ENCODE measurements at places on chromosomes 12 and 14.

DNA sequence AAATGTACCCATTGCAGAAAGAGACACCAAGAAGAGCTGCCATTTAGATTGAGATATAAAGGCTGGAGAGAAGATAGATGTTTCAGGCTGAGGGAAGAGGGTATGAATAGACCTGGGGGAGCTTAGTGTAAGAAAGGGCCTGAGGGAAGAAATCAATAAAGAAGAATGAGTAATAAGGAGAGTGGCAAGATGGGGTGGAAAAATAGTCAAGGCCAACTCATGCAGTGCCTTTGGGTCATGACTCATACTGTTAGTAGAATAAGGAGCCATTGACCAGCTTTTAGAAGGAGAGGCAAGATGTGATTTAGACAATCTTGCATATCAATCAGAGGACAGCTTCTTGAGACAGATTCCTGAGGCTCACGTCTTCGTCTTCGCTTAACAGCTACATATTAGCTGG, 287.5 kb downstream of the DUSP6 start:
- DNase-seq = peak; percentile 3

GRCh38 chr14:79325071-79325470, 886.2 kb downstream of the DIO2 start:
- DNase-seq = peak; percentile 28

DNA sequence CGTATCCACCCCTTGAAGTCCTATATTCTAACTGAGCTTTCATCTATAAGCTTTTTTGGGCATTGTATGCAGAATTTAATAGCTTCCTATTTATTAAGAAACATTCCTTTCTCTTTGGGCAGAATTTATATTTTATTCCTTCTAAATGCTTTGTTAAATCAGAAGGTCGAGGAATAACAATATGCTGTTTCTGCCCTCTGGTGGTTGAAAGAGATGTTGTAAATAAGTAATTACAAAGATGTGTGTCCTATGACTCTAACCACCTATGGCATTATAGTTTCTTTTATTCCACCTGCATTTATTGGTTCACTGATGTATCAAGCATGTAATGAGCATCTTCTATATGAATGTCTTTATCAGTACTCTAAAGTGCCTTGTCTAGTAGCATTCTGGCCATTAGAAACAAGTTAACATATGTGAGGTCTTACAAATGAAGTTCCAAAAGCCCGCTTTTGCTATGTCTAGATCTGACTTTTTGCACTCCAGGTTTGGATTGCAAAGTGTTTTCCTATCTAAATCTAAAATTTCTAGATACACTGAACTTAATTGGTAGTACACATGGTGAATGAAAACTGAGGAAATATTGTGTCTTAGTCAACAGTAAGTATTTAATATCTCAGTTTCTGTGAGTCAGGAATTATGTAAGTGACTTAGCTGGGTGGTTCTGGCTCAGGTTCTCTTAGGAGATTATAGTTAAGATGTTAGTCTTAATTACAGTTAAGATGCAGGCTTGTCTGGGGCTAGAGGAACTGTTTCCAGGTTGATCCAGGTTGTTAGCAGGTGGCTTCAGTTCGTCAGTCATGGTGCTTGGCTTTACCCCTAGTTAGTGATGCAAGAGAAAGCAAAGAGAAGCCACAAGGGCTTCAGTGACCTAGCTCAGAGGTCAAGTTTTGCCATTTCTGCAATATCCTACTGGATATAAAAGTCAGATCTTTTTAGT, 57.5 kb downstream of the PLEKHA5 start:
- DNase-seq = peak; percentile 45

DNA sequence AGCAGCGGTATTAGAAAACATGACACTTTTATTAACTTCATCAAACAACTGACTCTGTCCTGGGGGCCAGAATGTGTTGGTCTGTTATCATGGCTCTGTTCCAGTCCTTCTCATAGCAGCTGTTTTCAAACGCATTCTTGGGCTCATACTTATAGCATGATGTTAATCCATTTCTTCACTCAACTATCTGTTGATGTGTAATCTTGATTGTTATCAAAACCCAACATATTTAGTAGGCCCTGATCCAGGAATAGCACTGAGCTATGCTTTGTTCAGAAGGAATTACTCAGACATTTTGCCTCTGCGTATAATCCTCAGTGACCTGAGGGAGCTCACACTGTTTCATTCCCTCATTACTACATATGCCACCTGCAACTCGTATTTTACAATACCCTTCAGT, 315.9 kb downstream of the BMP4 start:
- DNase-seq = no peak

DNA sequence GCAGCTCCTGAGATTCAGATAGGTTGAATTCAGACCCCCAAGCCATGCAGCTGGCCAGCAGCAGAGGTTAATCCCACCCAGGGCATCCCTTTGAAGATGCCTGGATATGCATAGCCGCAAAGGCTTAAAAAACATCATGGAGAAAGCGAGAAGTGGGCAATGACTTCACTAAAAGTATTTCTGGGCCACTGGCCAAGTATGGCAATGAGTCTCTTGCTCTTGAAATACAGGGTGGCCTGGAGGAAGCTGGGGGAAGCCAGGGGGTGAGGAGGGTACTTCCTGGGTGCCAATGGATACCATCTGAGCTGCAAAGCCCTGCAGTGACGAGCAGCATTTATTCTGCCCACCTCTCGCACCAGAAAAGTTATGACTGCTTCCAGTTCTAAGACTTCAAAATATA, 539.3 kb upstream of the TBX3 start:
- no peak for DNase-seq

GRCh38 chr12:64105026-64105425, 117.1 kb downstream of the KICS2 start:
- DNase-seq = no peak

DNA sequence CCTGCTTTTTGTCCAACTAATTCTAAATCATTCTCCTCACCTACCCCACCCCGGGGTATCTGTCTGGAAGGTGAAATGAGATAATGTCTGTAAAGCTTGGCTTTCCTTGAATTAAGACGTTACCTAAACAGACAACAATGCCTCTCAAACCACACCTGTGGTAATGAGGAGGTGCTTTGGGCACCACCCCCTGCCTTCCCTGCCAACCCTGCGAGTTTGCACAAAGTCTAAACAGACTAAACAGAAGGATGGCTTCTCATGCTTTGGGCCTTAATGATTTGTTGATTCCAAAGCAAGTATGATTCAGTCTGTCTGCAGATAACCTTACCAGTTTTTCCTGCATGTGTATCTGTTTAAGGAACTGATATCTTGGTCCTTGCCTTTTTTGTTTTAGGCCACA, 82.4 kb downstream of the ZFC3H1 start:
- no peak for DNase-seq

DNA sequence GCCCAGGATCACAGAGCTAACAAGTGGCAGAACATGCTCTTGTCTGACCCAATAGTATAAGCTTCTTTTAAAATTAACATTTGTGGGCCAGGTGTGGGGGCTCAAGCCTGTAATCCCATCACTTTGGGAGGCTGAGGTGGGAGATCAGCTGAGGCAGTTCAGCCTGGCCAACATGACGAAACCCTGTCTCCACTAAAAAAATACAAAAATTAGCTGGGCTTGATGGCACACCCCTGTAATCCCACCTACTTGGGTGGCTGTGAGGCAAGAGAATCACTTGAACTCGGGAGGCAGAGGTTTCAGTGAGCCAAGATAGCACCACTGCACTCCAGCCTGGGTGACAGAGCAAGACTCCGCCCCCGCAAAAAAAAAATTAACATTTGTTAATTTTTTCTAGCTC, 33.0 kb upstream of the IL22 start:
- no peak for DNase-seq

DNA sequence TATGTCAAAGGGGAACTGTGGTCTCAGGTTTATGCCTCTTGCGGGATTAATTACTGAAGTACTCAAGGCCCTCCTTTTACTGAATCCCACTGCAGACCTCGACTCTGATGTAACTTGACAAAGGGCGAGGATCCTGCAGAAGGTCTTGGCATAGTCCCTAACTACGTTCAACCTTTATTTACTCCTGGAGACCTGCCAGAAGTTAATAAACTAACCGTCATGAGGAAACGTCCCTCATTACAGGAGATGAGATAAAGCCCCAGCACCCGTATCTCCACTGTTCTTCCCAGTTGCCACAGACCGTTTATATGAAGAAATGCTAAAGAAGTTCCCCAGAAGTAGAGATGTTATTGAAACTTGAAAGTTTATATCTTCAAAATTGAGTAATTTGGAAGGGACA, 190.9 kb downstream of the ETV6 start:
- DNase-seq = no peak

GRCh38 chr14:88488081-88488480, 66.7 kb downstream of the PTPN21 start:
- DNase-seq = no peak

GRCh38 chr12:120071493-120072020, 45.0 kb downstream of the RAB35 start:
- DNase-seq = no peak

DNA sequence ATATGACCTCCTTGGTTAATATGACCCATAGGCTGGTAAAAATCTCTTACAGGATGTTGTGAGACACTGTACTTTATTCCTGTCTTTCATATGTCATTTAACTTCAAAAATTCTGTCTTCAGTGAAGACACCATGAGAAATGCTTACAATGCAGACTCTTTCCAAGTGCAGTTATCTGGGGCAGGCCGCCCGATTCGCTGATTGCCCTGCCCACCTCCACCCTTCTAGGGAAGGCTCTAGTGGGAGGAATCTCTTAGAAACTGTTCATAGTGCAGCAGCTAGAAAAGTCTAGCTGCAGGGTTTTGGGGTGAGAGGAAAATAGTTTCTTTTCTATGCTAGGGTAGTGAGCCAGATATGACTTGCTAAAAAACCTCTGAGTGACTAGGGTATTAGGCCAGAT, 15.0 kb upstream of the CIPC start:
- no peak for DNase-seq

DNA sequence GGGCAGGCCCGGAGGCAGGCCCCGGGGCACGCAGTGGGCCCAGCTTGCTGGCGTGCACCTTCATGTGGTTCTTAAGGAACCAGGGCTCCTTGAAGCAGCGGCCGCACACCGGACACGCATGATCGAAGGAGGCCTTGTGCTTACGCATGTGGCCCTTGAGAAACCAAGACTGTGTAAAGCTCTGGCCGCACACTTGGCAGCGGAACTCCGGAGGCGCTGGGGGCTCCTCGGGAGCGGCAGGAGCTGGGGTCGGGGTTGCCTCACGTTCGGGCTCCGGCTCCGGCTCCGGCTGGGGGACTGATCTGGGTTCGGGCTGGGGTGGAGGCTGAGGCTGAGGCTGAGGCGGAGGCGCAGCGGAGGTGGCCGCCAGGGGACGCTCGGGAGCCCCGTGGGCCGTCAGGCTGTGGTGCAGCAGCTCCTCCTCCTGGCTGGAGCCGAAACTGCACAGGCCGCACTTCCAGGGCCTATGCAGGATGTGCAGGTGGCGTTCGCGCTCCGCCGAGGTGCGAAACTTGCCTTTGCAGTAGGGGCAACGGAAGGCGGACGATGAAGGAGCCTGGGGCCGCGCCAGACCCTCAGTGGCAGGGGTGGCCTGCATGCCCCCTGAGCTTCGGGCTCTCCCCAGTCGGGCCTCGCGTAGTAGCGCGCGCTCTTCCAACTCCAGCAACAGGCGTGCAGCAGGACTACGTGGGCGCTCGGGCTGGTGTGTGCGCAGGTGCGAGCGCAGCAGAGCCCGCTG, 6.0 kb downstream of the ZNF219 start:
- DNase-seq = peak; percentile 69

- DNase-seq = no peak
Observed at GRCh38 chr14:61542848-61543790, 152.2 kb upstream of the HIF1A start.

GRCh38 chr14:100237735-100238418, 1.1 kb upstream of the YY1 start:
- peak; percentile 33 for DNase-seq

- DNase-seq = no peak
Observed at GRCh38 chr12:41893491-41893890, 251.2 kb downstream of the GXYLT1 start.

GRCh38 chr14:91778217-91778616, 46.3 kb upstream of the CATSPERB start:
- no peak for DNase-seq

DNA sequence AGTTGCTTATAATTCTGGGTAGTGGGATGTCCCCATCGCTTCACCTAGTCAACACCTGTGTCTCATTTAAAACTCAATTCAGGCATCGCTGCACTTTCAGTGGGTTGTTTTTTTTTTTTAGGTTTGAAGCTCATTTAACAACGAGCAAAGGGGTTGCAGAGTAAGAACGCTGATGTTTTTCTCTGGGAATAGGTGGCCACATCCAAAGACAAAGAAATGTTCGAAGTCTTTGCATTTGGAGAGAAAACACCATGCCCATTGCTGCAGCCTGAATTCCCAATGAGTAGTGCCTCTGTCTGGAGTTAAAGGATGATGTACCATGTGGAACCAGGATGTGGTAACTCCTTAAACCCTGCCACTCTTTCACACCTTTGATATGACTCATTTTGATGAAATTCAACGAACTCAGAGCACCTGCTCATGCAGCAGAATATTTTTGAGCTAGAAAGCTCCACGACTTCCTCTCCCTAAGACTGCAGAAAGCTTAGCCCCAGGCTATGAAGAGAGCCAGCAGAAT, 35.1 kb upstream of the BATF start:
- DNase-seq = no peak

GRCh38 chr12:69097619-69098368, 141.6 kb upstream of the CPSF6 start:
- DNase-seq = no peak

GRCh38 chr12:75959060-75959459, 72.5 kb downstream of the PHLDA1 start:
- no peak for DNase-seq

DNA sequence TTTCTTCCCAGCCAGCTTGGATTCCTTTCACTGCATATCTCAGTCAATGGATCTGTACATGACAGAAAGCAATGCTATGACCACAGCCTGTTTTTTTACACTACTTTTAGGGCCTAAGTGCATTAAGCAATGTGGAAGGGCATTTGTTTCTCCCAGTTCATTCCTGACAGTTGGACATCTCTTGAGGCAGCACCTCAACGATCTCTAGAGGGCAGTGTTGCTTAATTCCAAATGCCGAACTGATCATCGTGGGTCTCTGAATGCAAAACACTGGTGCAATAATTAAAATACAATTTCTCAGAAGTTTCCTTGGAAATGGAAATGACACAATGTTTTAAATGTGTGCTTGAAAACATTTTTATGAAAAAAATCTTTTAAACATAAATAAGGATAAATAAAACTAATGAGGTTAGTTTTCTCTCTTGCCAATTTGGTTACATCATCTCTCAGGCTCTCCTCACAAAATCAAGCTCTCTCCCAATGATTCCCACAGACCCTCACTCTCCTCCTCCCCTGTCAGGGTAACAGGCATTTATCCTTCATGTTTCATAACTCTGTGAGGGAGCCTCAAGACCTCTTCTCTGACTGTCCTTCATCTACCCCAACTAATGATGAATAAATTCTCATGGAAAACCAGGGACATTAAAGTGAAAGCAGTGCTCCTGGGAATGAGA, 192.4 kb upstream of the SLC16A7 start:
- peak; percentile 78 for DNase-seq

DNA sequence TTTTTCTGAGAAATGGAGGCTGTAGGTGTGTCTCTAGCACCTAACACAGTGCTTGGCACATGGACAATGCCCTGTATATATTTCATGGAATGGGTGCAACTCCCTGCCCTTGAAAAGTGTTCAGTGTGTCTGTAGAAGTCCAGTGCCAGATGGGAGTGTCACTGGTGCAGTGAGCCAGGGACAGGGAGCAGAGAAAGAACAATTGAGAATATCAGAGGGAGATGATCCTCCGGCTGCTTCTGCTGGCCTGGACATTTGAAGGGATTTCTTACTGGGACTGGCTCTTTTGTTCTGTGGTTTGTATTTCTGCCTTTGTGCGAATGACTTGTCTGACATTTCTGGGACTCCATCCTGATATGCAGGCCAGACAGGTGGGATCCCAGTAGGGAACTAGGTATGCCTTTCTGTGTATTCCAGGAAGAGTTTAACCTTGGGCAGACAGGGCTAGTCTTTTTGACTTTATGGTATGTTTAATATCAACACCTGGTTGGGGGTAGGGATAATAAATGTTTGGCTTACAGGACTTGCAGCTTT, 328.0 kb downstream of the NRXN3 start:
- DNase-seq = no peak
